HAP-1 (cell line): ENCODE measurements at places on chromosomes 1 and 21.
A peak's percentile ranks its signal among the peaks of the same experiment; 100 is the strongest.

DNA sequence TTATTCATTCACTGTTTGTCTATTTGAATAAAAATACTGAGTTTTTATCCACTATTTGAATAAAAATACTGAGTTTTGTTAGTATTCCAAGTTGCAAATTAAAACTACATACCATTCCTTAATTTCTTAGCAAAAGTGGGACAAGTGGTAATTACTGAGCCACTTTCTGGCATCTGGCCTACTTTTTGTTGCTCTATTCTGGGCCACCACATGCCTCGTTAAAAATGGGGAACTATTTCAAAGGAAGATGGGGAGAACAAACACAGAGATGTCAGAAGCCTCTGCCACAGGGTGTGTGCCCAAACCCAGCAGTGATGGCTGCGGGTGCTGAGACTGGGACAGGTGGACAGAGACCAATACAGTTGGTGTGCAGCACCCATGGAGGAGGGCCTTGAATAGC lies 14.6 kb downstream of the PIGP start:
- DNase-seq = no peak

DNA sequence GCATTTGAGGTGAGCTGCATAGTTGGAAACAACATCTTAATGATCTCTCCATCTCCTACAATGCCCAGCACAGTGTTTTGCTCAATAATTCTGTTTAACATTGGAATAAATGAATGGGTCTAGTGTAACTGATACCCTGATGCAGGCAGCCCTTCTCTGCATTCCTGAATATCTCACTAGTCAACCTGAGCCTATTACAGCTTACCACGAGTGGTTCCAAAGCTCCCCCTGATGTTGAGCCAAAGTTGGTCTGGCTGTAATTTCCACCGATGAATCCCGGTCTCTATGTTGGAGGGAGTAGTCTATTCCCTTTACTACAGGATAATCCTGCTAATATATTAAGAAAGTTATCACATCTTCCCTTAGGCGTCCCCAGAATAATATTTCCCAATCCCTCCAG lies 63.8 kb downstream of the ZBTB18 start:
- no peak for DNase-seq

GRCh38 chr1:53090227-53091147 lies 28.5 kb downstream of the PODN start:
- DNase-seq = no peak

- DNase-seq = no peak
Measured at GRCh38 chr1:19113697-19114092, 96.4 kb downstream of the UBR4 start.

DNA sequence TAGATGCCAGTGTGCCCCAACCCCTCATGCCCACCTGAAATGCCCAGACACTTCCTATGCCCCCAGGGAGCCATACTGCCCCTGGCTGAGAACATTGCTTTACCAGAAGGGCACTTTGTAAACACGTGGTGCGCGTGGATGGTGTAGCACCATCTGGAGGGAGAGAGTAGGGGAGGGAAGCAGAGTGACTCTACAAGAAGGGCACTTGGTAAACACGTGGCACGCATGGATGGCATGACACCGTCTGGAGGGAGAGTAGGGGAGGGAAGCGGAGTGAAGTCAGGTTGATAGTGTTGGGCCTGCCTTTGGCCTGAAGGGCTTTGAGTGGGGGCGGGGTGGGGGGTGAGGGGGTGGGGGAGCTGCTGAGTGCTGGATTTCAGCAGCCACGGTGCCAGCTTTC lies 324.0 kb upstream of the VAMP3 start:
- DNase-seq = no peak

- DNase-seq = peak; percentile 76
Measured at GRCh38 chr1:179369751-179370341, 4.1 kb downstream of the AXDND1 start.

DNA sequence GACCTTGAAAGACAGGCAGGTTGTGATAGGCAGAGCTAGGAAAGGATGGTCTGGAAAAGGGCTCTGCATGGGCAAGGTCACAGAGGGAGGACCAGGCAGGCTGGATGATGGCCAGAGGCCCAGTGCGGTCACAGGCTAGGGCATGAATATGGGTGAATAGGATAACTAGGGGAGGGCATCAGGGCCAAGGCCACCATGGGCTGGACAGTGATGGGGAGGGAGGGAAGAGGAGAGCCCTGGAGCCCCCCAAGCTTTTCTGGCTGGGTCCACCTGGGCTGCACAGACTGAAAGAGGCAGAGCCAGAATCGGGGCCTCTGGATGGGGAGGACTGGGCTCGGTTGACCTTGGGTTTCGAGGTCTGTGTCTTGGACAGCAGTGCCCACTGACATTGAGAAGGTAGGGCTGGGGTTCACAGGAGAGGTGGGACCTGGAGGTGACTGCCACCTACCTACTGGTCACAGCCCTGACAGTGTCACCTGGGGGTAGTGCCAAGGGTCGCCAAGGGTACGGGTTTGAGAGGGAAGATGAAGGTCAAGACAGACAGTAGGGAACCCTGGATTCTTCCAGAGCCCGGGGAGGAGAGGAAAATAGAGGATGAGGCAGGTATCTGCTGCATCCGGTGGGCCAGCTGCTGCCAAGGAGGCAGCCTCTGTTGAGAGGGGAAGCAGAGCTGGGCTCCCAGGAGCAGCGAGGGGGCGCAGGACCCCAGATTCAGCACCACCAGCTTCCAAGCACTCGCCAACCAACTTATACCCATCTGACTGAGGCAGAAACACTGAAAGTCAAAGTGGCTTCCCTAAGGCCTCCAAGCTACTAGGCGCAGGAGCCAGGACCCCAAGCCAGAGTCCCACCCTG lies 6.1 kb upstream of the NPHP4 start:
- no peak for DNase-seq

DNA sequence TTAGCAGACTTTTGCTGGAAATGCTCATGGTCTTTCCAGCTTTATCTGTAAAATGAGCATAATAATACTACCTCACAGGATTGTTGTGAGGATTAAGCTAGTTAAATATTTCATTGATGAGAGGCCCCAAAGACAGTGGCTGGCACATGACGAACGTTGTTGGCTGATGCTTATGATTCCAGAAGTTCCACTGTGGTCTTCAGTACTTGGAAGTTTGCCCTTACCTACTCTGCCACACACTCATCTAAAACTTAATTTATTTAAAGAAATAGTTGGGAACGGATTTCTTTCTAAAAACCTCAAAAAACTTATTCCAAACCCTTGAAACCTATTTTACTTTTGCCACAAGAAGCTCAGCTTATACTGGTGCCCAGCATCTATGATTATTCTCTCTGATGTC lies 170.7 kb downstream of the DHRS3 start:
- no peak for DNase-seq

DNA sequence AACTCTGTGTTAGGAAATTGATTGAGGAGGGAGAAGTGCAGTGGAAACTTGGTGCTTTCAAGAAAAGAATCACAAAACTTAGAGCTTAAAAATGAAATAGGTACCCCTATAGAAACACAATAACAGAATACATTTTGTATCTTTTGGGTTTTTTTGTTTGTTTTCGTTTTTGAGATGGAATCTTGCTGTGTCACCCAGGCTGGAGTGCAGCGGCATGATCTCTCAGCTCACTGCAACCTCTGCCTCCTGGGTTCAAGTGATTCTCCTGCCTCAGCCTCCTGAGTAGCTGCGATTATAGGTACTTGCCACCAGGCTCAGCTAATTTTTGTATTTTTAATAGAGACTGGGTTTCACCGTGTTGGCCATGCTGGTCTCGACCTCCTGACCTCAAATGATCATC lies 51.5 kb upstream of the RAVER2 start:
- no peak for DNase-seq

DNA sequence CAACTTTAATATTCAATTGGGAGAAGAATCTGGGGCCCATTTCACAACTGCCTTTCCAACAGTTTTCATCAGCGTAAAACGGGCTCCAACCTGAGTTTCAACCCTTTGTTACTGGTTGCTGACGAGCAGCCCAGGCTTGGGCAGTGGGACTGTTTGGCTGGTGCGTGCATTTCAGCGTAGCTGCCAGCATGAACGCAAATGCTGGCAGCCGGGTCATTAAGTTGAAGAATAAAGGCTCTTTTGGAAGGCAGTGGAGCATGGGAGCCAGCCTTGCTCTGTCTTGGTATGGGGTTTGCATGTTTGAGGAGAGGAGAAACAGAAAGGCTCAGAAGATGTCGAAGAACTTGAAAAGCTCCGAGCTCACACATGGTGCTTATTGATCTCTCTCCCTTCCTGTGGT lies 40.7 kb downstream of the WDR3 start:
- DNase-seq = no peak

GRCh38 chr1:98389809-98390208 lies 271.7 kb upstream of the SNX7 start:
- DNase-seq = no peak

DNA sequence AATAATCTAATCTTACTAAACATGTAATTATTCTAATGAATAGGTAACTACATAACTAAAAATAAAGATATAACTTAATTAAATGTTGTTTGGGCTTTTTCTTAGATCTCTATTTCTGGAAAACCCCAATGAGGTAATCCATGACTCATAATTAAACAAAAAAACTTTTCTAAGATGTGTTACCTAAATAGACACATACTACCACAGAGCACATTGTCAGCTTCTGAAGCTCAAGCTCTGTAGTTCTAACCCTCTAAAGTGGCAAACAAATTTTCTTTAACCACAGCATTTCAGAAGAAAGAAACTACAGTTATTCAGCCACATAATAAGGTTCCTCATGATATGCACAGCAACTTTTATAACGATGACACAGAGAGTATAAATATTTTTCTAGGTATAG lies 4.2 kb downstream of the OR6K3 start:
- no peak for DNase-seq

DNA sequence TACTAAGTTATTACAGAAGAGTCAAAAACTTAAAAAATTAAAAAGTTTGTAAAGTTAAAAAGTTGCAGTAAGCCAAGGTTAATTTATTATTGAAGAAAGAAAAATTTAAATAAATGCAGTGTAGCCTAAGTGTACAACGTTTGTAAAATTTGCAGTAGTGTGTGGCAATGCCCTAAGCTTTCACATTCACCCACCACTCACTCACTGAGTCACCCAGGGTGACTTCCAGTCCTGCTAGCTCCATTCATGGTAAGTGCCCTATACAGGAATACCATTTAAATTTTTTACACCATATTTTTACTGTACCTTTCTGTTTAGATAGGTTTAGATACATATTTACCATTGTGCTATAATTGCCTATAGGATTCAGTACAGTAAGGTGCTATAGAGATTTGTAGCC lies 88.6 kb downstream of the CTH start:
- no peak for DNase-seq

- no peak for DNase-seq
Measured at GRCh38 chr1:2236695-2237677, 8.9 kb downstream of the SKI start.

DNA sequence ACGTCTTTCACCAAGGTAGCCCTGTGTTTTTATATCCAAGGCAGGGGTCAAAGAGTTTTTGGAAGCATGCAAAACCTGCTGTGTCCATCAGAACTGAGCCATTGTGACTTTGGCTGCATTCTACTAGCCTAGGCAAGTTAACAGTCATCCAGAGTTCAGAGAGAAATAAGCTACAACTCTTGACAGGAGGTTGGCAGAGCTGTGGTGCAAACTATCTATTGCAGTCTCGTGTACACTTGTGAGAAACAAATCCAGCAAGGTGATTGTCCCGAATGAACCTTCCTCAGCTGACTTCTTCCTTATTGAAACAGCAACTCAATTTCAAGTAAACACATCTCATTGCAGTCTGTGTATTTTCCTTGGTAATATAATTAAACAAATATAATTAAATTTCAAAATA lies 124.5 kb downstream of the NCAM2 start:
- no peak for DNase-seq

DNA sequence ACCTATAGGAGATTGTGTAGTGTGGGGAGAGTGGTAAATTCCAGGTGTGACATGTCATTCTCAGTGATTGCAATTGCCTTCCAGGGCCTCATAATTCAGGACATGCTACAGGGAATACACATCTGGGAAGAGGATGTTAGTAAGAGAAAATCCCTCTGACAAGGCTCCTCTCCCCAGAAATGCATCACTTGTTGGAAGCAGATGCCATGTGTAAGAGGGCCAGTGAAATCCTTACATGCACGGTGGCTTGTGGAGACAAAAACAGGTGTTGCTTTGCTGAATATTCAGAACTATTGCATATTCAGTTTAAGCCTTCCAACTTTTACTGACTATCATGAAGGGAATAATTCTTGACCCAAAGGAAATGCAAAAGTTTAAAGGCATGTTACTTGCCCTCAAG lies 503.4 kb downstream of the NEGR1 start:
- no peak for DNase-seq

DNA sequence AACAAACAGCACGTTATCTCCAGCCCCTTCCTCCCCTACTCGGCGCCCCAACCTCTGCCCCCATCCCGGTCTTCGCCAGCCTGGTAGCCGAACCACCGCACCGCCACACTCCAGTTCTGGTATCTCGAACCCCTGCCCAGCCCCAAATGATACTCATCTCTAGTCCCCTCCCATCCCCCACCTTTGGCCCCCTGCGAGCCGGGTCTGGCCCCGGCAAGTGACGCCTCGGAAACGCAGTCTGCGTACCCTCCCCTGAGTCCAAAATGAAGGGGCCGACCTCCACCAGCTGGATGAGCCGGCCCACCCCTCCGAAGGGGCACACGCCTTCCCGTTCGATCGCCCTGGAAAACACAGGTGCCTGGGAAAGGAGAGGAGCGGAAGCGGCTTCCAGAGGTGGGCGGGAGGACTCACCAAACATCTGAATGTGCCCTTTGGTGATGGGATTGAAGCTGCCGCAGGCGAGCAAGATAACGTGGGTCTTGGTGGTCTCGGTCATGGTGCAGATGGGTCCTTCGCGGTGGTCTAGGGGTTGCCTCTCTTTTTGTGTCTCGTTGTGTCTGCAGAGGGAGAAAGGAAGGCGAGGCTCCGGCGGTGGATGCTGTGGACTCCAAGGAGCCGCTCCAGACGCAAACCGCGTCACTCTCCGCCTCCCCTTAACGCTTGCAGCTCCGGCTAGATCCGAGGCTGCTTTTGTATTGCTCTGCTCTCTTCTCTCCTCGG lies at the start of gene NMNAT2:
NMNAT2 (minus strand) TSS at position 609 of the 720 bp plus-strand sequence; CDS start at position 496, 113 bp downstream.
- peak; percentile 37 for DNase-seq

DNA sequence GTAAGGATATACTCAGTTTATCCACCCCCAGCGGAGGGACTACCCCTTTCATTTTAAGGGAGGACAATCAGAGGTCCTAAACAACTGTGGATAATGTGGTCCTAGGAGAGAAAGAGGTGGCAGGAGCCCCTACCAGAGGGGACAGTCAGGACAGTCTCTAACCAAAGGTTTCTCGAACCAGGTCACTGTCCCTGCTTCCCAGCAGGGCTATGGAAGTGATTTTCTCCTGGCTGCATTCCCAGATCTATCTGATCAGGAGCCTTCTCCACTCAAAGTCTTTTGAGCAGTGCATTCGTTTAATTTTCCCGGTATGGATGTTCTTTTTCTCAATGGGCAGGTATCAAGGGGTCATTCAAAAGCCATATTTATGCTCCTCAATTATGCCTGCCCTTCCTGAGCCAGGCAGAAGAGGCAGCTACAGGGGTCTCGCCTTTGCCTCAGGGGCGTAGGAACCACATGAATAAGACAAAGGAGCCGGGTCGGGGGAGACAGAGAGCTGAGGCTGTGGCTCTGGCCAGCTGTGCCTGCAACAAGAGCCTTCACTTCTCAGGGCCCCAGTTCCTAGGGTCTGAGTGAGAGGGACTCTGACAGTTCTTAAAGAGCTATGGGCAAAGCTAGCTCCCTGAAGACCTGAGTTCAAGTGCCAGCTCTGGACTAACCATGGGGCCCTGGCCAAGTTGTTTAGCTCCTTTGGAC lies 62.5 kb upstream of the DMRTB1 start:
- no peak for DNase-seq
